ENCODE measurements at places on chromosomes 13 and 19. TPM values are rescaled to one million over a fixed set of nuclear protein-coding genes. Genes with fewer than 3 reads are reported as not detected.

DNA sequence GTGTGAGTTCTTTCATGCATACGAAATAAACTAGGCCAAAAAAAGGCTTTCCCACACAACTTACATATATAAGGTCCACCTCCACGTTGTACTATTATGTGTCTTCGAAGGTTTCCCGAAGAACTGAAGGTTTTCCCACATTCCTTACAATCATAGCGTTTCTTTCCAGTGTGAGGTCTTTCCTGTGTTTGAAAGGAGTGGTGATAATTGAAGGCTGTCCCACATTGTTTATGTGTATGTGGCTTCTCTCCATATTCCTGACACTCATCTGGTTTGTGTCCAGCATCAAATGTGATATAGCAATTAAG is 14.6 kb downstream of the ZNF442 start:
- H3K4me1 ChIP-seq: no peaks in the 10 kb centered on the region
- H3K27me3 ChIP-seq: no peaks in the 10 kb centered on the region
- no peak for DNase-seq
- no peak overlapping the region for H3K27ac ChIP-seq
- H3K4me3 ChIP-seq: no peak overlapping the region
- no peaks in the 10 kb centered on the region for H3K36me3 ChIP-seq

GRCh38 chr19:50475101-50475568 is 1.2 kb upstream of the EMC10 start:
- H3K4me1 ChIP-seq: no peaks in the 10 kb centered on the region
- H3K36me3 ChIP-seq: 0 out of 2 replicates have a peak, but pooled peaks cover 9% of the 10 kb centered on the region
- no peak overlapping the region for H3K4me3 ChIP-seq
- H3K27me3 ChIP-seq: no peaks in the 10 kb centered on the region
- no peak for DNase-seq
- no peak overlapping the region for H3K27ac ChIP-seq

The ZSCAN18 gene
- total RNA-seq: 0.64 TPM

DNA sequence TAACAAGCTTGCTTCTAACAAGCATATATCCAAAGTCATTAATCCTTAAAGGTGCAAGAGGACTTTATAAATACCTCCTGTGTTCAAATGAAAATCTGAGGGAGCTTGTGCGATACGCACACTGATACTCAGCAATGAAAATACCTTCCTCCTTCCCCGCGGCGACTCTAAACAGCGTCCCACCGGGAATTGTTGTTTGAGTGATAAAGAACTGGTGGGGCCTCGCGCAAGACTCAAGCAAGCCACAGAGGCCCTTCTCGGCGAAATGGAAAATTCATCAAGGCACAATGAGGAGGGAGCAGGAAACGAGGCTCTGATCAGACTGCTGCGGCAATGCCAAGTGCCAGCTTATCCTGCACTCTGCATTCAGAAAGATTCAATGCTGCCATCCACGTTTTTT is 126.7 kb downstream of the ABCC4 start:
- no peak overlapping the region for H3K27ac ChIP-seq
- H3K4me3 ChIP-seq: no peak overlapping the region
- peaks cover 14% of the 10 kb centered on the region for H3K36me3 ChIP-seq
- no peaks in the 10 kb centered on the region for H3K27me3 ChIP-seq
- no peak for DNase-seq

The NCAN gene
- 0.10 TPM for total RNA-seq

DNA sequence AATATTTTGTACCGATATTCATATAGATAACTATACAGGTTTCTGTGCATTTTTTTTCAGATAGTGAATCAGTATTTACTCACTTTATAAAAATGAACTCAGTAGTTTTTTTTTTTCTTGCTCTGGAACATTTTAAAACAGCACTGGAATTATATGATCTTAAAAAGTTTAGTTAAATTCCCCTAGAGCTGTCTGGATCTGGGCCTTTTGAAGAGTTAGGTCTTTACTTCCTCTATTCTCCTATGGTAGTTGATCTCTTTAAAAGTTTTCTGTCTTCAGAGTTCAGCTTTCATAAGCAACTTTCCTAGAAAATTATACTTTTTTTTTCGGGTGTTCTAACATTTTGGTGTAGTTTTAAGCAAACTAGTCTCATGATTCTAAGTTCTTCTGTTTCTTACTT is 21.8 kb upstream of the RBM26 start:
- no peak overlapping the region for H3K4me3 ChIP-seq
- no peak overlapping the region for H3K27ac ChIP-seq

The ZNF563 gene
- 3.7 TPM for total RNA-seq
